Stomach (tissue), 19 donors: ENCODE measurements at places on chromosomes 2 and 18.

- DNase-seq: peak; percentile 57
Observed at GRCh38 chr18:26550998-26551694, 2.8 kb upstream of the KCTD1 start.

DNA sequence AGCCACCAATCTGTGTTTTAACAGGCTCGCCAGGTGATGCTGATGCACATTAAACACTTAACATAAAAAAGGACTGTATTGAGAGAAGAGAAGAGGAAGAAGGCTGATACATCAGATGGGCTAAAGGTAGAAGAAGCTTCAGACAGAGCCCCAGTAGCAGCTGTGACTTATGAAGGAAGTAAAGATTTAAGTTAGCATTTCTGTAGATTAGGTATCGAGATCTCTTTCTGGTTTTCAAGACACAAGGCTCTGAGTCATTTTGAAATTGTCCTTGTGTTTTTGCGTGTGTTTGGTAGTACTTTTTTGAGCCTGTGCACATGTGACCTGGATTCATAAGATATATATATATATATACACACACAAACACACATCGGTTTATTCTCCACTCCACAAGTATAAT is 40.6 kb upstream of the GCFC2 start:
- no peak for DNase-seq

DNA sequence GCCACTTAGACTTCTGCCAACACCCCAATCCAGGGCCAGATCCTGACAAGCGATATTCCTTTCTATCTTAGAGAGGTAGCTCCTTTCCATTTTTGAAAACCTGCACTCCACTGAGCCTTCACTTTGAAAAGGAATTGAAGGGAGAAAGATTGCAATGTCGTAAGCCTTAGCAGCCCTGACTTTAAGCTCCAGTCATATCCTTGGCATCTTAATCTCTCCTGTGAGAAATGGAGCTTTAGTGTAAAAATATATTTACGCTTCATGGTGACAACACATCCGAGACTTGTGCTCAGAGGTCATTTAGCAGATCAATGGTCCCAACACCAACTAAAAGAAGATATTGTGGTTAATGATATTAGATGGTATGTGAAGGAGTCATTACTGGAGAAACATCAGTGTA is 235.8 kb upstream of the MEX3C start:
- no peak for DNase-seq

GRCh38 chr2:214856137-214856536 is 46.7 kb upstream of the BARD1 start:
- no peak for DNase-seq

DNA sequence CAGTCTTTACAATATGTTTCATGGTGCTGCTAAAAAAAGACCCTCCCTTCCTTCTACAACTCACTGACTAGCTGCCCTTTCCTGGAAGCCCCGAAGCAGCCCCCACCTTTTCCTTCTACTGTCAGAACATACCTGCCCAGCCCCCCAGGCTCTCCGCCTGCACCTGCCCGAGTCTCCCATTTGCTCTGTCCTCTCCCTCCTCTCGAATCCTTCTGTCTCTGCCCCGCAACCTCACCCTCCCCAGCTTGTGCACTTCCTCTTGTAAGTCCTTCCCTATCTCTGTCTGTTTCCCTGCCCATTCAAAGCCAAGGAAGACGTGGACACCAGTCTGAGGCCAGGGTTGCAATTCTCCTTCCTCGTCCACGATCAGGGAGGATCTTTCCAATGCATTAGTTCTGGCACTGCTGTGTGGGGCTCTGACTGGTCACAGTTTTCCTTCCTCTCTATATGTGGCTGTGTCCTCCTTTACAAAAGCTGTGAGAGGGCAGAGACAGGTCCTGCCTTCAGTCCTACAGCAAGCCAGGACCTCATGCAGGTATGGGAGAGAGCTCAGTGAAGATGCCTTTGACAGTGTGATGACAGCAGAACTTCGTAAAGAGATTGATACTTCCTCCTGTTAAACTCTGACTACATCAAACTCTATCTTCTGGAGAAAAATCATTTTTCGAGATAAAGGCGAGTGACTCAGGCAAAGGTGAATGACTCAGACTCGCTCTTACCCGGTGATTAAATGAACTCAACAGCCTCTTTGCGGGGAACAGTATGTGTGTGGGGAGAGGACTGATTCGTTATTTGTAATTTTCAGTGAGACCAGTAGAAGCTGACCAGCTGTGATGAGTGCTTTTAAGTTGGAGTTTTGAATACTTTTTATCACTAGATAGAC is 14.2 kb downstream of the TNFRSF11A start:
- DNase-seq: peak; percentile 45

GRCh38 chr2:71846072-71846471 is 301.6 kb downstream of the CYP26B1 start:
- no peak for DNase-seq

DNA sequence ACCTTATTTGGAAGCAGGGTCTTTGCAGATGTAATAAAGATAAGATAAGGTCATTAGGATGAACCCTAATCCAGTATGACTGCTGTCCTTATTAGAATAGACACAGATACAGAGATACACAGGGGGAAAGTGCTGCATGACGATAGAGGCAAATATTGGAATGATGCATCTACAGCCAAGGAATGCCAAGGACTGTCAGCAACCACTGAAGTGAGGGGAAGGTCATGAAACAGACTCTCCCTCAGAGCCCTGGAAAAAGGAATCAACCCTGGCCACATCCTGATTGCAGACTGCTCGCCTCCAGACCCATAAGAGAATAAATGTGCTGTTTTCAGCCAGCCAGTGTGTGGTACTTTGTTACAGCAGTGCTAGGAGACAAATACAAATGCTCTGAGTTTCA is 14.8 kb downstream of the TMEM237 start:
- DNase-seq: no peak

GRCh38 chr18:59070181-59070912 is 69.3 kb upstream of the SEC11C start:
- peak; percentile 88 for DNase-seq

DNA sequence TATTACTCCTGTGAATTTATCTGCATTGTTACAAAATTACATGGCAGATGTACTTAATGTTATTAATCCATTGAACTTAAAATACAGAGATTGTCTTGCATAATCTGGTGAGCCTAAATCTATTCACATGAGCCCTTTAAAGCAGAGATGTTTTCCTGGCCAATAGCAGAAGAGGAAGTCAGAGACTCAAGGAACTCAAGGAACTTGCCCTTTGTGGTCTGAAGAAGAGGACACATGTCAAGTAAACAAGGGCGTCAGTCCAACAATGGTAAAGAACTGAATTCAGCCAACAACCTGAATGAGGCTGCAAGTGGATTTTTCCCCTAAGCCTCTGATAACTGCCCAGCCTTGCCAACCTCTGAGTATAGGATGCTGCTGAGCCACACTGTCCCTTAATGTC is 356.3 kb upstream of the PKDCC start:
- no peak for DNase-seq

- no peak for DNase-seq
Observed at GRCh38 chr2:3160751-3161330, 216.8 kb downstream of the EIPR1 start.

GRCh38 chr2:232532419-232532818 is 6.5 kb downstream of the CHRND start:
- DNase-seq: no peak

GRCh38 chr18:58996131-58996641 is 131.5 kb downstream of the ZNF532 start:
- peak; percentile 29 for DNase-seq
